ENCODE measurements at places on chromosomes 13 and 19. TPM values are rescaled to one million over a fixed set of nuclear protein-coding genes. Genes with fewer than 3 reads are reported as not detected.
A peak's percentile ranks its signal among the peaks of the same experiment; 100 is the strongest.

- H3K27me3 ChIP-seq, result no peaks in the 10 kb centered on the region
- H3K27ac ChIP-seq, result no peak overlapping the region
- no peaks in the 10 kb centered on the region for H3K36me3 ChIP-seq
- H3K4me1 ChIP-seq, result no peaks in the 10 kb centered on the region
These were observed 24.9 kb upstream of the PIK3R2 start for GRCh38 chr19:18128044-18128443.

DNA sequence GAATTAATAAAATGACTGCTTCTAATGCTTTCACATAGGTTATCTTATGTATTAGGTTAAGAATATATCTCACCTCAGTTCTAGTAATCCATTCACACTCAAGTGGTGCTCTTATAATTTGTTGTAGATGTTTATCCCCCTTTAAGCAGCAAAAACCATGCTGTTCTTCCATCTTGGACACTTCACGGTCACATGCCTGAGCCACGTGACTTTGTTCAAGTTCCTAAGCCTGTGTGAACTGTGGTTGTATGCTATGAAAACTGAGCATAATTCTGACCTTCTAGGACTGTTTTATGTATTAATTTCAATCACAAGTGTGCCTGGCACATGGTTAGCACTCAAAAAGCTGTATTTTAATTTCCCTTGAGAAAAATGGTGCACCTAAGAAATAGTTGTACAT, 41.2 kb upstream of the STARD13 start:
- H3K4me3 ChIP-seq, result no peak overlapping the region
- no peaks in the 10 kb centered on the region for H3K27me3 ChIP-seq
- H3K36me3 ChIP-seq, result no peaks in the 10 kb centered on the region
- H3K27ac ChIP-seq, result no peak overlapping the region
- no peak for DNase-seq
- H3K4me1 ChIP-seq, result peaks cover 32% of the 10 kb centered on the region

DNA sequence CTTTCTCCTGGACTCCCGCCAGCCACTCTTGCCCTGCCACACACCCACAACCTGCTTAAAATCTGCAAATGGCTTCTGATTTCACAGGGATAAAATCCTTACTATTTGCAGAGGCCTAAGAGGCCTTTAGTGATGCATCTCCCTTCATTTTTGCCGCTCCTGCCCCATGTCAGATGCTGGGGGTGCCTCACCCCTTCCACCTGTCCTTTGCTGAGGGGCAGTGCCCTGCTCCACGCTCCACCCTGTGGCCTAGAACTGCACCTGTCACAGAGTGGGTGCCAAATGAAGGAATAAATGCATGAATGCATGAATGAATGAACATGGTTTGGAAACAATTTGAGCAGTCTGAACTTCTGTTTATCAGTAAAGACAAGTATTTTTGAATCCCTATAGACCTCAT, 34.1 kb upstream of the UQCRFS1 start:
- H3K27me3 ChIP-seq, result peaks cover 4% of the 10 kb centered on the region
- no peaks in the 10 kb centered on the region for H3K36me3 ChIP-seq
- H3K4me3 ChIP-seq, result no peak overlapping the region

DNA sequence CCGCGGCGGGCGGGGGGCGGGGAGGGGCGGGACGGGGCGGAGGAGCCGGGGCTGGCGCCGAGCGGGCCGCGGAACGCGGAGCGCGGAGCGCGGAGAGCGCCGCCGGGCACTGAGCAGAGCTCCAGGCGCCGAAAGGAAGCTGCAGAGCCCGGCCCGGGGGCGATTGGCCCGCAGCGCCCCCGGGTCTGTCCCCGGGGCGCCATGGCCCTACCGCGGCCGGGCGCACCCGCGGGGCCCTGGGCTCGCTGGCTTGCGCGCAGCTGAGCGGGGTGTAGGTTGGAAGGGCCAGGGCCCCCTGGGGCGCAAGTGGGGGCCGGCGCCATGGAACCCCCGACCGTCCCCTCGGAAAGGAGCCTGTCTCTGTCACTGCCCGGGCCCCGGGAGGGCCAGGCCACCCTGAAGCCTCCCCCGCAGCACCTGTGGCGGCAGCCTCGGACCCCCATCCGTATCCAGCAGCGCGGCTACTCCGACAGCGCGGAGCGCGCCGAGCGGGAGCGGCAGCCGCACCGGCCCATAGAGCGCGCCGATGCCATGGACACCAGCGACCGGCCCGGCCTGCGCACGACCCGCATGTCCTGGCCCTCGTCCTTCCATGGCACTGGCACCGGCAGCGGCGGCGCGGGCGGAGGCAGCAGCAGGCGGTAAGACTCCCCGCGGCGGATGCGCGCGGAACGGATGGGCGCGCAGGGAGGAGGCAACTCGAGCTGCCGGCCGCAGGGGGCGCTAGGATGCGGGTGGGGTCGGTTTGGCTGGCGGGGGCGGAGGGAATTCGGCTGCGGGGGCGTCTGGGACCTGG, at the start of gene PDE4A:
TSS of gene PDE4A (plus strand) at position 95 of the 796 bp plus-strand sequence. CDS start at position 322, 227 bp downstream.
- DNase-seq, result peak; percentile 68
- no peaks in the 10 kb centered on the region for H3K36me3 ChIP-seq
- peaks cover 23% of the 10 kb centered on the region for H3K27me3 ChIP-seq
- H3K27ac ChIP-seq, result no peak within 1 kb of the TSS

GRCh38 chr19:2478756-2479555, 3.0 kb downstream of the GADD45B start:
- no peaks in the 10 kb centered on the region for H3K4me1 ChIP-seq
- no peaks in the 10 kb centered on the region for H3K27me3 ChIP-seq
- peak overlapping the region; percentile 100 for H3K4me3 ChIP-seq
- peak; percentile 94 for DNase-seq
- H3K27ac ChIP-seq, result peak overlapping the region; percentile 93

GRCh38 chr13:23754506-23754905, 134.7 kb downstream of the MIPEP start:
- H3K4me1 ChIP-seq, result peaks cover 19% of the 10 kb centered on the region
- H3K4me3 ChIP-seq, result no peak overlapping the region
- no peaks in the 10 kb centered on the region for H3K36me3 ChIP-seq
- no peaks in the 10 kb centered on the region for H3K27me3 ChIP-seq

DNA sequence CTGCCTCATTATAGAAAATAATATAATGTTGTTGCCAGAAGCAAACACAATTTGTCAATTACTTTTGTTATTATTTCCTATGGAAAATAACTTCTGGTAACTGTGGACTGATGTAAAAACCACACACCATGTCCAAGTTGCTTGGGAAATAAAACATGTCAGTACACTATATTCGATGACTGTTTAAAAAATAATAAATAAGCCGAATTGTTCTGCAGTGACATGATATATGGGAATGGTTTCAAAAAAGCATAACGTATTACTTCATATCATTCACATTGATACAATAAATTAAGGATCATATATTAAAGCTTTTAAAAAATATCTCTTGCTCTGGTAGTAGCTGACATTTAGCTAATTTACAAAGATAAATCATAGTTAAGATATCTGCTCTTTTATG, 2062.1 kb downstream of the PCDH9 start:
- no peak overlapping the region for H3K4me3 ChIP-seq
- H3K27me3 ChIP-seq, result no peaks in the 10 kb centered on the region
- no peak overlapping the region for H3K27ac ChIP-seq
- no peaks in the 10 kb centered on the region for H3K36me3 ChIP-seq
- no peaks in the 10 kb centered on the region for H3K4me1 ChIP-seq
- DNase-seq, result no peak

- peaks cover 11% of the 10 kb centered on the region for H3K4me1 ChIP-seq
- H3K27ac ChIP-seq, result no peak overlapping the region
- H3K36me3 ChIP-seq, result no peaks in the 10 kb centered on the region
- no peaks in the 10 kb centered on the region for H3K27me3 ChIP-seq
These were observed 12.3 kb downstream of the TUBGCP3 start for GRCh38 chr13:112575675-112576074.

DNA sequence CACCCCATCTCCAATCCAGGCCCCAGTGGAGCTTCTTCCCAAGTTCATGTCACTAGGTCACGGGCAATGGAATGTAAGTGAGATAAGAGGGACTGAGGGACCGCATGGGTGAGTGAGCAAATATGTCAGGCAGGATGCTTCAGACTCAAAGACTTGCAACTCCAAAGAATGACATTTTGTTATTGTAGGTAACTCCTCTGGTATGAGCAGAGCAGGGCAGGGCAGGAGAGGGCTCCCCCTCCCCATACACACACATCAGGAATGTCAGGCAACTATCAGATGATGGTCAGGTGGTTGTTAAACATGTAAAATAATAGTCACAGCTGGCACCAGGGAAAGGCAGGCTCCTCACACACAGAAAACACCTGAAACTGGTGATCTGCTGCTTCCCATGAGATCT, 10.6 kb downstream of the ERVV-2 start:
- peaks cover 5% of the 10 kb centered on the region for H3K4me1 ChIP-seq
- H3K36me3 ChIP-seq, result no peaks in the 10 kb centered on the region
- no peaks in the 10 kb centered on the region for H3K27me3 ChIP-seq
- DNase-seq, result no peak
- no peak overlapping the region for H3K27ac ChIP-seq
- no peak overlapping the region for H3K4me3 ChIP-seq

DNA sequence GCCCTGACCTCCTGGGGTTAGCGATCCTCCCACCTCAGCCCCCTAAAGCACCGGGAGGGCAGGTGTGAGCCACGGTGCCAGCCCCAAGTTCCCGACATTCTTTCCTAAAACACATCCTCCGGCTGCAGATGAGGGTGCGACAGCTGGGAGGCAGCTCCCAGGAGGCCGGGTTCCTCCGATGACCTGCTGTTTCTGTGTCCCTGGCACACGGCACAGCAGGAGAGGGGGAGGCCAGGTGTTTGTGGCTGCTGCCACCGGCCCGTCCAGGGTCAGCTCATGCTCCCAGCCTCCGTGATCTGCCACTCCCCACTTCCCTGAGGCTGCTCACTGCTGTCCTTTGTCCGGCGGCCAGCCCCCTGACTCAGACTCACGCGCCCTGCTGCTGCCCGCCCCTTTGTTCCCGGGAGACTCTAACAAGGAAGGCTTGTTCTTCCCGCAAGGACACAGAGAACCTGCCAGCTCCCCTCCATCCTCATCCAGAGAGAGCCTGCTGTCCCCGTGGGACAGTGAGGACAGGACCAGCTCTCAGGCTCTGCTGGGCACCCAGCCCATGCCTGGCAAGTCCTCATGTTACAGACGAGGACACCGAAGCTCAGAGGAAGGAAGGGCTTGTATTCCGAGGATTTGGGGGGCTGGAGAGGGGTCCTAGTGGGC, 10.6 kb upstream of the MADCAM1 start:
- H3K4me3 ChIP-seq, result no peak overlapping the region
- H3K27me3 ChIP-seq, result no peaks in the 10 kb centered on the region
- H3K36me3 ChIP-seq, result no peaks in the 10 kb centered on the region
- peak; percentile 73 for DNase-seq
- H3K27ac ChIP-seq, result no peak overlapping the region
- no peaks in the 10 kb centered on the region for H3K4me1 ChIP-seq

DNA sequence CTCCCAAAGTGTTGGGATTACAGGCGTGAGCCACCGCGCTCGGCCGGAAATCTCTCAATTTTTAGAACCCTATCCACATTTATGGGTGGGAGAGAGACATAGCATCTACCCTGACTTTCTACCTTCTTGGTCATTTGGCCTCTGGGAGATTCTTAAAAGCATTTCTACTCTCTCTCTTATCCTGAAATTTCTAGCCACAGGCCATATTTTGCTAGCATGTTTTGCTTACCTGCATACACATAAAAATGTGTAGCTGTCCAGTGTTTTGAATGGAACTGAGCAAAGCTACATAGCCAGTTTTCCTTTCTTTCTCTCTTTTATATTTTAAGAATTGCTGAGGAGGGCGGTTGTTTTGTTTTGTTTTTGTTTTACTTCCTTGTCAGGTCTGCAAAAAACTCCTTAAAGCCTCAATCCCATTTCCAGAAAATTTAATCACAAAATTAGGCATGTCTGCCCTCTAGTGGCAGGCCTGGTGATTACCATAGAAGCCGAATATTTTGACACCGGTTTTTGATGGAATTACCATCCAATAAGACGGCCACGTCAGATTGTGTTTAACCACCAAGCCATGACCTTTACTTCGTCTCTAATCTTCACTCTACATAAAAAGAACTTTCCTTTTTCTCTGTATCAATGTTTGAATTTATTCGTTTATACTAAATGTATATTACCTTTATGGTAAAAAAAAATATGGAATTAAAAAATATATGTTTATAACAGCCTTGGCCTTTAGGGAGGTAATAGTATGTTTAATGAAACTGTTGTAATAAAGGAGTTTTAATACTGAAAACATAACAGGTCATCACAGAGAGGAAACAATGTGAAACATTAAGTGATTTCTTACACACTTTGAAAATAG, 34.4 kb upstream of the OXGR1 start:
- peaks cover 9% of the 10 kb centered on the region for H3K4me1 ChIP-seq
- no peak overlapping the region for H3K27ac ChIP-seq
- no peaks in the 10 kb centered on the region for H3K36me3 ChIP-seq
- peak; percentile 64 for DNase-seq
- H3K4me3 ChIP-seq, result no peak overlapping the region

DNA sequence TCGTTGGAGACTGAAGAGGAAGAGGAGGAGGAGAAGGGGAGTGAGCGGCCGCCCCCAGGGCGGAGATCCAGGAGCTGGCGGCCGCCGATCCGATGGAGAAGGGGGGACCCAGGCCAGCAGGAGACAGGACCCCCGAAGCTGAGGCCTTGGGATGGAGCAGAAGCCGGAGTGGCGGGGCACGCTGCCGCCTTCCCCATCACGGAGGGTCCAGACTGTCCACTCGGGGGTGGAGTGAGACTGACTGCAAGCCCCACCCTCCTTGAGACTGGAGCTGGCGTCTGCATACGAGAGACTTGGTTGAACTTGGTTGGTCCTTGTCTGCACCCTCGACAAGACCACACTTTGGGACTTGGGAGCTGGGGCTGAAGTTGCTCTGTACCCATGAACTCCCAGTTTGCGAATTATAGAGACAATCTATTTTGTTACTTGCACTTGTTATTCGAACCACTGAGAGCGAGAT, 1.8 kb downstream of the GADD45B start:
- H3K4me1 ChIP-seq, result no peaks in the 10 kb centered on the region
- peak; percentile 64 for DNase-seq
- H3K36me3 ChIP-seq, result peaks cover 11% of the 10 kb centered on the region

DNA sequence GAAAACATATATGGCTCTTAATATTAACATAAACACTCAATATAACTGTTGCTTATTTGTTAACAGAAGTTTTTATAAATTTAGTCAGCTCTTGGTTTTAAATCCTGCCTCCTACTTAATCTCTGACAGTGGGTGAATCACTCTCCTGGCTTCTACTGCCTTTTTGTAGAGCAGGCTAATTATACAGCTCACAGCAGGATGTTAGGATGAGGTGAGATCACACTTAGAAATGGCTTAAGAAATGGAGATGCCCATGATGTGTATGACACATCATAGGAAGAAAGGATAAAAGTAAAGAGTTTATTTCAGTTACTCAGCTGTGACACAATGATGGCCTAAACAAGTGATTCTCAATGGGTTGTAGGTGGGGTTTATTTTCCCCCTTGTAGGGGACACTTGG, 345.6 kb downstream of the SPRY2 start:
- H3K36me3 ChIP-seq, result no peaks in the 10 kb centered on the region
- peak overlapping the region; percentile 63 for H3K27ac ChIP-seq
- no peaks in the 10 kb centered on the region for H3K27me3 ChIP-seq
- peak; percentile 95 for DNase-seq
- H3K4me3 ChIP-seq, result no peak overlapping the region

Gene SULT2B1
- total RNA-seq, result not detected

Gene FGF9
- 0.65 TPM for total RNA-seq

Gene PRSS57
- not detected for total RNA-seq

Gene C1QTNF9B
- total RNA-seq, result not detected

Gene VN1R2
- total RNA-seq, result not detected

Gene MBD3L2
- total RNA-seq, result not detected

Gene IFI30
- total RNA-seq, result 15.9 TPM

Gene RINL
- 1.0 TPM for total RNA-seq

Gene KANK3
- total RNA-seq, result 0.11 TPM

Gene FOSB
- 11.9 TPM for total RNA-seq

Gene SYT5
- not detected for total RNA-seq

All from GM23248 (cell line).